ENCODE measurements at places on chromosomes 4 and X.

DNA sequence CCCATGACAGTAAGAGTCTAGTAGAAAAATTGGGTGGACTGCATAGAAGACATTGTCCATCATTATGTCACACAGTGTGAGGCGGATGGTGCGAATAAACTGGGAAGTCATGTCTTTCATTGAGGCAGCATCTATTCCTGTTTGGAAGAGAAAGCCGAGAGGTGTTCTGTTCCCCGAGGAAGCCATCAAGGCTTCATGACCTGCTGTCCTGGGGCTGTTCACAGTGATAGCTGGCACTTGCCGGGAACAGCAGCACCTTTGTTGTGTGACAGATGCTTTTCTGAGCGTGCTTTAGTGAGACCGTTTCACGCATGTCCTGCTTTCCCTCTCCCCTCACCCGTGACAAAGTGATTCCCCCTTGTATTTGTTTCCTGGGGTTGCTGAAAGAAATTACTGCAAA, 20.3 kb downstream of the RGS12 start:
- DNase-seq = no peak

DNA sequence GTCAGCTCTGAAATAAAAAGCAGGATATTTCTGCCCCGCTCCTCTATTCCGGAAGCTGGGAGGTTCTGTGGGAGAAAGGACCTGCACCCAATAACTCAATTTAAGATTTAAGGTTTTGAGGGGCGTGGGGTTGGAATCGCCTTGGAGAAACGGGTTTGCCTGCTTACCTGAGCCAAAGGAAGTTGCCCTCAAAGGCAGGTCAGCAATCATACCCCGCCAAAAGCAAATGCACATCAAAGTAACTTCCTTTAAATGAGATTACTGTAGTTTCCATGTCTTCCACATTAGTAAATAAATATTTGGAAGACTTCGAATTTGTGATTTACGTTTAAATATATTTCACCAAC, 978 bp upstream of the HS3ST1 start:
- no peak for DNase-seq

- no peak for DNase-seq
These were observed 2.6 kb downstream of the SLC25A31 start for GRCh38 chr4:127732623-127733328.

GRCh38 chrX:53441531-53442321, 7.6 kb upstream of the HSD17B10 start:
- DNase-seq = peak; percentile 61

GRCh38 chrX:153766871-153767673, 3.0 kb downstream of the PLXNB3 start:
- DNase-seq = no peak

DNA sequence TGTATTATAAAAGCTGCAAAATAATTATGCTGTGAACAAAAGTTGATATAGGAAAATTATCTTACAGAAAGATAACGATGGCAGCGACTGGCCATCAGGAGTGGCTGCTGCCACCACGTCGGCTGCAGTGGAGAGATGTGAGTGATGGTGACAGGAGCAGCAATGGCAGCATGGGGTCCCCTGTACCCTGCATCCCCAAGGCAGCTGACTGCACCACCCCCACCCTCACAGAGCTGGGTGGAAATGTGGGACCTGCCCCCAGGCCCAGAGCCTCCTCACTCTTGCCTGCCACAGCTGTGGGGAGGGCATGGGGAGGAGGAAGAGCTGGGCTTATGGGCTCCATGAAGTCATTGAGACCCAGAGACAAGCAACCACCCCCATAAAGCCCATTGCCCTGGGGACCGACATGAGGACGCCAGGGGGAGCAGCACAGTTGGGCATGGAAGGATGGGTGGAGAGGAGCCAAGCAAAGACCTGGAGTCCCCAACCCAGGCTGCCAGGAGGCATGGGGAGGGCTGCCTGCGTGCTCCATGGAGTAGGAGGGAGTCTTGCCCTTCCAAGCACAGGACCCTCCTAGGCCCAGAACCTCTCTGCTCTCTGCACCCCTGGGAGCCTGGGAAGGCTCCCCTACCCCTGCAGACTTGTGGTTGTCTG, 1090.5 kb downstream of the PCDH18 start:
- no peak for DNase-seq

DNA sequence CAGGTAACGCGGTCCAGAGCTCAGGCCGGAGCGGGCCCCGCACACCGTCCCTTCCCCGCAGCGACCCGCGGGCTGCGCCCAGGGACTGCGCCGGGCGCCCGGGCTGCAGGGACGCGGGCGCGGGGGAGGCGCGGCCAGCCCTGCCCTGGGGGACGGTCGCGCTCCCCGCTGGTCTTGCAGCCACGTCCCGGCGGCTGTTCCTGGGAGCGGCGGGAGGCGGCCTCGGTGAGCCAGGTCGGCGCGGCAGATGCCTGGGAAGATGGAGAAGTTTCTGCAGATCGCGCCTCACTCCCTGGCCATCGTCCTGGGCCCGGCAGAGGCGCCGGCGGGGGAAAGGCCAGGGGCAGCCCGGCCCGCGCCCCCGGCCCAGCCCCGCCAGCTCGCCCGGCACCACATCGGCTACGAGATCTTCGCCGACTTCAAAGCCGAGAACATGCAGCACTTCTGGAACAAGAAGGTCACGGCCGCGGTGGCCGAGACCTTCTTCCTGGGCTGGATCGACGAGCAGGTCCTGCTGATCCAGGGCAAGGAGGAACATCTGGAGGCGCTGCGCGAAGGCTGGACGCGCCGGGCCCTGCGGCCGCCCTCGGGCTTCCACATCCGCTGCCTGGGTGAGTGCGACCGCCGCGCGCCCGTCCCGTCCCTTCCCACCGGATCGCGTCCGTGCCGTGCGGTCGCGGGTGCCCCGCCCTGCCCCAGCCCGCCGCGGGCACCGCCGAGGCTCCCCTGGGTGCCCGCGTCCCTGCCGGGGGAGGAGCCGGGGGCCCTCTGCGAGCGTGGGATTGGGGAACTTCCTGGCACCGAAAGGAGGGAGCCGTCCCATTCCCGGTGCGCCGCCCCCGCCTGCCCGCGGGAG, 107.4 kb upstream of the STOX2 start:
- no peak for DNase-seq

GRCh38 chr4:109156356-109156755, 146.1 kb downstream of the COL25A1 start:
- DNase-seq = no peak

GRCh38 chr4:26050212-26050643, 136.2 kb downstream of the SMIM20 start:
- DNase-seq = no peak

DNA sequence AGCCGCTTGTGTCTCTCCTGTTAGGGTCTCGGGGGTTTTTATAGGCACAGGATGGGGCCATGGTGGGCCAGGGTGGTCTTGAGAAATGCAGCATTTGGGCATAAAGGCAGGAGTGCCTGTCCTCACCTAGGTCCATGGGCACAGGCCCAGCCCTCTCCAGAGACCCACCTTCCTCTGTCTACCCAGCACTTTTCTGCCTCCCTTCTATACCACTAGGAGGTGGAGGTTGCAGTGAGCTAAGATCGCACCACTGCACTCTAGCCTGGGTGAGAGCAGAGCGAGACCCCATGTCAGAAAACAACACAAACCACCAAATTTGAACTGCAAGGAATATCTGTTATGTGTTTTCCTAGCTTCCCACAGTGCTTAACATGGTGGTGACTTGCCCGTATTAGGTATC, 38.0 kb downstream of the MOB1B start:
- DNase-seq = no peak

GRCh38 chr4:22363036-22363435, 152.8 kb downstream of the ADGRA3 start:
- no peak for DNase-seq

DNA sequence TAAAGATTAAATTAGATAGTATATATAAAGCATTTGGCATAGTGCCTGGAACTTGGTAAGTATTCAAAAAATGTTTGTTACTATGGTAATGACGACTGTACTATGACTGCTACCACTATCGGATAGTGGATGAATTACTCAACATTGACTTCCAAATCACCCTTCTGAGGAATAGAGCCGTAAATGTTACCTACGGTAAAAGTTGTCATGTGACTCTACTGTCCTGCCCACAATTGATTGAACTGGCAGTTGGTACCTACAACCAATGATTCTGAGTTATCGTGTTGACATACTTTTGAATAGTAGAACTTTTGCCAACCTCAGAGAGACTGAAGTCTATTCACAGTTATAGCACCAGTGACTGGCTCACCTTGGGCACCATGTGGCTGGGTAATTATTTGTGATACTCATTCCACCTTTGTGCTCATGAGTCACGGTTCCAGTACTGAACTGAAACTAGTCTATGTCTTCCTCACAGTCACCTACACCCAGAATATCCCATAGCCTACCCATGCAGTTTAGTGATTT, 185.5 kb upstream of the PITX2 start:
- DNase-seq = no peak

DNA sequence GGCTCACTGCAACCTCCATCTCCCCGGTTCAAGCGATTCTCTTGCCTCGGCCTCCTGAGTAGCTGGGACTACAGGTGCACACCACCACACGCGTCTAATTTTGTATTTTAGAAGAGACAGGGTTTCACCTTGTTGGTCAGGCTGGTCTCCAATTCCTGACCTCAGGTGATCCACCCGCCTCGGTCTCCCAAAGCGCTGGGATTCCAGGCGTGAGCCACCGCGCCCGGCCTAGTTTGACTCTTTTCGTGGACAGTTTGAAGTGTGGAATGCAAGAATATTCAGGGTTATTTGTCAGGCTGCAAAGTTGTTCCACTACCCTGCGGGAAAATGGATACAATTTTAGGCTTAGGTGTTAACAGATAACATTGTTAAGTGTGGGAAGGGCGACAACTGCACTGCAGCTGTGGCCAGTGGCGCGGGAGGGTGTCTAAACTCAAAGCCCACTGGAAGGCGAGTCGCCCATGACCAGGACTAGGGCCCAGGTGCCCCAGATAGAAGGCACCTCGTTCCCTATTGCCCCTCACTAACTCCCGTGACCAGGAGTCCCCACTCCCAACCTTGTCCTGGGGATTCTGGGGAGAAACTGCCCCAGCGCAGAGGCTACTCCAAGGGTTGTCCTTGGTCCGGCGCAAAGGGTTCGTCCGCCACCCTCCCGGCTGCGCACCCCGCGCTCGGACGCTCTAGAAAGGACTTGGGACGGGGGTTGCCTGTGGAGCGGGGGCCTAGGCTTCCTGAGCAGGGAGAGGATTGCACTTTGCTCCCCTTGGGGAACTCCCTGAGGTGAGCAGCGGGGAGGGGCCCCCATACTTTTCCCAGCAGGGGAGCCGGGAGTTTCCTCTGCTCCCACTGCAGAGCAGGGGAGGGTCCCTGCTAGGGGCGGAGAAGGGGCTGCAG, 1.1 kb upstream of the CD99 start:
- no peak for DNase-seq

DNA sequence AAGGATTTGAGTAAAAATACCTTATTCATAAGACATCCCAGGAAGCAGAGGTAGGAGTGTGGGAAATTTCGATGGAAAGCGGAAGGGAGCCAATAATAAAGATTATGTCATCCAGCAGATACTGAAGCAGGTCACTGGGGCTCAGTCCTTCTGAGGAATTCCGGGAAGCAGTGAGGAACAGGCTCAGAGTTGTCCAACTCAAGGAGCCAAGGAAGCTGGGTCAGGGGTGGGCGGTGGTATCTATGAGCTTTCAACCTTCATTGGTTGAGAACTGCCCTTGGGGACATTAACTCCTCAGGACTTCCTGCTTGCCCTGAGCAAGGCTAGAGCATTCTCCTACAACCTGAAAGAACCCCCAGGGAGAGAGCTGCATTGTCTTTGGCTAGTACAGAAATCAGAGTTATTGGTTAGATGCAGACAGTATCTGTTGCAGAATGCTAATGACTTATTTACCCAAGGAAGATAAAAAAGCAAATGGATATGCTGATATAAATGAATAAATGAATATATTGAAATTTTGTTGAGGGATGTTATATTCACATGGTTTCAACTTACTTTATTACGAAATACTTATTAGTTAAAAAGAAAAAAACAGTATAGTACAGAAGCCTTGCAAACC, 68.2 kb downstream of the DMP1 start:
- DNase-seq = no peak

DNA sequence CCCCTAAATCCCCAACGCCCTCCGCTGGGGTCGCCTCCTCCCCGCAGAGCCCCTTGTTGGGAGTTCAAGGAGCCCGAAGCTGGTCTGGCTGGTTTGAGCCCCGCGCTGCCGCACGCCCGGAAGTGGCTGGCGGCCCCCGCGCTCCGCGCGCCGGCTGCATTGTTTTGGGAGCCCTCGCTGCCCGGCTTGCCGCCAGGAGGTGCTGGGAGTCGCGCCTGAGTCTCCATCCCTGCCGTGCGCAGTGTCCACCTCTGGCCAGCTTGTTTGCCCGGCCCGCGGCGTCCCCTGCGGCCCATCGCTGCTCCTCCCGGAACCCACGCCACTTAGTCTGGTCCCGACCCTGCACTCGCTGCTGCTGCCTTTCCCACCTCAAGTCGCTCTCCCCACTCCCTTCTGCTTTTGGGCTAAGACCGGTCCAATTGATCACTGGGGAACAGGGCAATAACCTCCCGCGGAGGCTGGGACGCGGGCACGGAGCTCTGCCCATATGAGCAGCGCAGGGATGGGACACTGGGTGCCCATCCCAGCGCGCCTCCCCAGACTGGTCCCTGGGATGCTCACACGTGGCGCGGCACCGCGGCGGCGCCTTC, 2.2 kb upstream of the SFRP2 start:
- DNase-seq = peak; percentile 20

DNA sequence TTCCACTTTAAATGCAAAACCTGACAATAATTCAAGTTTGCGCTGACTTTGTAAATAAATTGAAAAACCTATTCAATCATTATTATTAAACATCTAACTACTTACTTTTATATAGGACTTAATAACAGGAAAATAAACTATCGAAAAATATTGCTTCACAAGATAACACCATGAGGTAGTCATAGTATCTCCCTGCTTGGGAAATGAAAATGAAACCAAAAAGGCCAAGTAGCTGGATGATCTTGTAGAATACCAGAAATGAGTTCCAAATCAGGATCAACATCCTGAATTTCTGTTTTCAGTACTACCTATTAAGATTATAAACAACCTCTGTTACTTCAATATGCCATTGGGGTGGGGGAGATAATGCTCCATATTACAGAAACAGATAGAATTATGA, 58.9 kb downstream of the CHIC2 start:
- DNase-seq = no peak

- DNase-seq = no peak
These were observed 13.2 kb downstream of the DOK7 start for GRCh38 chr4:3476341-3476747.

DNA sequence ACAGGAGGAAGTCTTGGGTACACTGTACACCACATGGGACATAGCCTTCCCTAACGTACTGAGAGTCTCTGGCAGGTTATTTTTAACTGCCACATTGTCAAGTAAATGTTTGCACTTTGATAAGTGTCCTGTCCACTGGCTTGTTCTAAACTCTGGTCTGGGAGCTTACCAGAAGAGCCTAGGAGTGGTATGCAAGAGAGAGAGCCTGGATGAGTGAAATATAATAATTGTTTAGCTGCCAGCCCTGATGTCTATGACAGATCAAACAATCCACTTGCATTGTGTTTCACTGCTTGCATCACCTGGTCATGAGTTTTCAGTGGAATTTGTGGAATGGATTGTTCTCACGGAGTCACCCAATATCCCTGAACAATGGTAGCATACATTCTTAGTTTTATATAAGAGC, 91.6 kb downstream of the SHROOM3 start:
- DNase-seq = no peak

All from stimulated activated CD8-positive, alpha-beta memory T cell treated with anti-CD3 and anti-CD28 coated beads, Interleukin-4, amount 100 ng/mL, for 24 hours (primary cell).